HCEC 1CT (cell line): ENCODE measurements at places on chromosomes 3 and 15.

DNA sequence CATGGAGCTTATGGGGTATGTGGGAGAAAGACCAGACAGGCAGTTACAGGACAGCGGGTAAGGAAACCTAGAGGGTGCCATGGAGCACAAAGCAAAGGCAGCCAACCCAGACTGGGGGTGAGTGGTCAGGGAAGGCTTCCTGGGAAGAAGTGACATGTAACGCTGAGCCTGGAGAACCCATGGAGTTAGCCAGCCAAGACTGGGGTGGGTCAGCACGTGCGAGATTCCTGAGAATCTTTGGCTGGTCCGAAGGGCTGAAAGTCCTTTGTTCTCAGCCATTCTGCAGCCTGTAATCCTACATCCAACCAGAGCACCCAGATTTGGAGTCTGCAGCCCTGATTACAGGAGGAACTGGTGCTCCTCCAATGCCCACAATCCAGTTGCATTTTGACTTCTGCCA lies 120.1 kb upstream of the WNT5A start:
- DNase-seq: no peak

GRCh38 chr3:195253923-195254432 lies 17.0 kb downstream of the XXYLT1 start:
- DNase-seq: no peak

DNA sequence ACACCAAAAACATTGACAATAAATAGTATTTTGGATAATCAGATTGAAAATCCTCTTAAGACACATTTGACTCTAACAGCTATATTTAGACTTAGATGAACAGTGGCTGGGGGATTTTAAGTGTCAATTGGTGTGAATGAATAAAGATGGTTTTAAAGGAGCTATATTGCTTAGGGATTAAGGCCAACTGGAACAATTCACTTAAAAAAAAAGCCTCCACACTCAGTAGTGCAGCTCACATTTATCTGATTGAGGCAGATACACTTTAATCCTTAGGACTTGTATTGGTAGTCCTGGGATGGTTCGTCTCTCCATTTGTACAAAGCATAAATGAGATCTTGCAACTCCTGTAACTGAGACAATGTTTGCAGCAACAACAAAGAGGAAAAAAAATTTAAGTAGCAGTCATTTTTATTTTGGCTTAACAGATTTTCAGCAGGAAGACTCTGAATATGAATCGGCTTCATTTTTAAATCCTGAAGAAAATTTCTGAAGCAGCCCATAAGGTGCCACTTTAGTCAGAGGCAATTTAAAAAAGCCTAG lies 112.0 kb downstream of the UACA start:
- no peak for DNase-seq

GRCh38 chr3:36911990-36912804 lies 32.7 kb downstream of the TRANK1 start:
- peak; percentile 79 for DNase-seq

GRCh38 chr15:79520654-79521053 lies 88.5 kb downstream of the MINAR1 start:
- DNase-seq: no peak

GRCh38 chr3:12557473-12558100 lies 700 bp downstream of the MKRN2 start:
- DNase-seq: peak; percentile 47

GRCh38 chr3:151852074-151852811 lies 21.2 kb upstream of the SUCNR1 start:
- DNase-seq: no peak

DNA sequence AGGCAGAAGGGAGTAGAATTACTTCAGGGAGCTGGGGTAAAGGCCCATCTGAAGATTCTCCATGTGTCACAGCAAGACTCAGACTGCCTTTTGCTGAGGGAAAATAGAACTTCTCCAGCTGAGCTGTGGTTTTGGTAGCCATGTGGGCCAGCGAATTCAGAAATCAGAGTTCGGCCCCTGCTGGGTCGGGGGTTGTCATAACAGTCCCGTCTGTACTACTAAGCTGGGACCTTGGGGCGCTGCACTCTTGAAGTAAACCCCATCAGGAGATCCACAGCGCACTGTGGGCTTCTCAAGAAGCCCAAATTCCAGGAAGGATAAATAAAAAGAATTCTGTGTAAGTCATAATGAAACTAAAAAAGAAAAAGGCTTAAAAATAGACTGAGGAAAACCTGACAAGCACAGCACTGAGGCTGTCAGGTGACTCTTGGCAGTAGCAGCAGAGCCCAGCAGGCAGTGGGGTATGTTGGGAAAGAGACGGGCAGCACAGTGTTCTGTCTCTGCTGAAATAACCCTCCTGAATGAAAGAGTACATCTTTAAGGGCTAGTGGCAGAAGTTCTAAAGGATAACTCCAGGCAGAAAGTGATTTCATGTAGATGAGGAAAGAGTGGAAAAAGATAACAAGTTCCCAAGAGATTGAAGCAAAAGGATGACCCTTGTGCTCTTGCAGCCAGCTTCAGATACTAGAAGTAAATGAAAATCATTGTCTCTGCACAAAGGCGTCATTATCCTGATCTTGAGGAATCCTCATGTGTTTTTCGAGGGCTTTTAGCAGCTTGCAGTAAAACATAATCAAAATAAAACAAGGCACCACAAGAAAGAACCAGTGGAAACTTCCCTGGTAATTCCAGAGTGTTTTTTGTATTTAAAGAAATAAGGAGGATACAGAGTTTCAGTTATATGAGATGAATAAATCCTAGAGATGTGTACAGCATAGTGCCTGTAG lies 74.5 kb downstream of the RAB7A start:
- DNase-seq: no peak

- DNase-seq: no peak
Observed at GRCh38 chr15:90307661-90308060, 42.2 kb downstream of the NGRN start.

DNA sequence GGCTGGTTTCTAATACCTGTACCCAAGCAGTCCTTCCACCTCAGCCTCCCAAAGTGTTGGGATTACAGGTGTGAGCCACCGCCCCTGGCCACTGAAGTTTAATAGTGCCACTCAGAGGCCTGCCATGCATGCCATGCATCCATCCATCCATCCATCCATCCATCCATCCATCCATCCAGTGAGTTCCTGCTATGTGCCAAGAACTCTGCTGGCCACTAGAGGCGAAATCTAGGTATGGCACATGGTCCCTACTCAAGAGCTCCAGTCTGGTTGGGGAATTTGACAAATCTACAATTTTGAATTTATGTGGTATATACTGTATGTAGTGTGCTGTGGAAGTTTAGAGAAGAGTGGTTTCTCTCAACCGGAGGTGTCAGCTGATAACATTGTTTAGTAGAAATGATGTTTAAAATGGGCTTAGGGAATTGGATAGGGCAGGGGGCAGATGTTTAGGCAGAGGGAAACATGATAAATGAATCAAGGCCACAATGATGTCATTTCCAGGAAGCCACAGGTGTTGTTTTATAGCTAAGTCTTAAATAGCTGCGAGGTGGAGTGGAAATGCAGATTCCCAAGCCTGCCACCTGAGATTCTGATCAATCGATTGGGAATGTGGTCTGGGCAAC lies 384.4 kb upstream of the C2CD4B start:
- peak; percentile 51 for DNase-seq

- DNase-seq: no peak
Observed at GRCh38 chr15:72365844-72366243, 10.0 kb downstream of the HEXA start.

DNA sequence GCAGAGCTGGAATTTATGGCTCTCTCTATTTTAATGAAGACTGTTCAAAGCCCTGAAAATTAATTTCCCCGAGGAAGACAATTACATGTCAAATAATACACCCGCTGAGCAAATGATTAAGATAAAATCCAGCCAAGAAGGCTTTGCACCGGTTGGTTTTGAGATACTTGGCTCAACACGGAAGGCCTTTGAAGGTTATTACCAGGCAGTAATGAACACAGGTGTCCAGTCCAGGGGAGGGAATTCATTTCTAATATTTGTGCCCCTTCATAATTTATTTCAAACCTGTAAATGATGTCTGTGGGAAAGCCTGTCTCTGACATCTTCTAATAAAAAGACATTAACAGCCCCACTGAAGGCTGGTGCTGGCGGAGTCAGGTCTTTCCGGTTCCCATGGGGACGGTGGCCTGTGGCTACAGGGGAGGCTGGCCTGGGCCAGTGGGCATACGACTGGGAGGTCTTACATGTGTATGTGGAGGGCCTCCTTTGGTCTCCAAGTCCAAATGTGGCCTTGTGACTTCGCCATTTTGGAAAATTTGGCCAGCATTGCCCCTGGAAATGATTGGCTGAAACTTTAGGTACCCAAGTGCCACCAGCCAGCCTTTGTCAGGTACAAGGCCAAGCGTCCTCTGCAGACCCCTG lies 49.9 kb upstream of the IQSEC1 start:
- no peak for DNase-seq

- DNase-seq: peak; percentile 41
Observed at GRCh38 chr15:71748293-71748718, 62.0 kb upstream of the NR2E3 start.

DNA sequence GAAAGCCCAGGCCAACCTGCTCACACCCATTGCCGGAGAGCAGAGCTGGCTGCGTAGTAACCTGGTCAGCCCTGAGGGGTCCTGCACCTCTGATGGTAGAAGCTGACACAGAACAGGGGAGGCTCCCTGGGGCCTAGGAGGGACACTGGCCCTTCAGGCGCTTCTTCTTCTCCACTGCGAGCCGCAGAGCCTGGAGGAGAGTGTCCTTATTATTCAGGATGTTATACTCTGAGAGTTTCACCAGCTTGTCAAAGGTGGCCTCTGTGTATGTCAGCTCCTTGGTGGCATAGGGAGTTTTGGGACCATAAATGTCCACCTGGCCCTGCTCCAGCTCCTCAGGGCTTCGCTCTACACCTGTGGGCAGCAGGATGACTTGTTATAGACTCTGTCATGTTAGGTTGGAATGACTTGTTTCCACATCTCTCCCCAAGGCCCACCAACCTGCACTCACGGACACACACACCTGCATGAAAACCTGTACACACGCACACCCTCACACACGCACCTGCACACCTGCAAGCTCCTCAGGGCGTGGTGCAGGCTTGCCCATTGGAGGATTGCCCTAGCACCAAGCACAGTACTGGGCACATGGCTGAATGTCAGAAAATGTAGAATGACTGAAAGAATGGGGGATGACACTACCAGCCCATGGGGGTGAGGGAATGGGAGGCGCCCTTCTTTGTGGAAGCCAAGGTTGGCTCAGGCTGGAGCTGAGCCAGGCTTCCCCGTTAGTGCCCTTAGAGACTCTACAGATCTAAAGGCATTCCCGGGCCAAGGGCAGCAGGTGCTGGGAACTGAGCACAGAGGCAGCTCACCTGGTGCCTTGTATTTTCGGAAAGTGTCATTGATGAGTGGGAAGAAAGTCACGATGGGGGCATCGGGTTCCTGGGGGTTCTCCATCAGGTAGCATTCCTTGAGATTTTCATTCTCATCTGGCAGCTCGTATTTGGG lies 11.5 kb upstream of the EHD4 start:
- no peak for DNase-seq

DNA sequence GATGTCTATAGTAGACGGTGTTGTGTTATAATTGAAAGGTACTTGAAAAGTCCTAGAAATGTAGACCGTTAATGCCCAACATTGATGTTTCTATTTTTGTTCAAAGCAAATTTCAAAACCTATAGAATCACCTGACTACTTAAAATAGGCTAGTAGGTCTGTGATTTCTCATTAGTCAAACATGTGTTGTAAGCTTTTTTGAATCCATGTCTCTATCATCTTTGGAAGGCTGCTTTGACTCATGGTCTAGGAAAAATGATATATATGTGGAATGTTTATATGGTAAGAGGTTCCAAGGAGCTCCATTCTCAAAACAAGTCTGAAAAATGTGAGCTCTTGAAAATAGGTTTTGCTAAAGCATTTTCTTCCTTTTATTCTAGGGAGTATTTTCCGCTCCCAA lies 375.3 kb downstream of the LPP start:
- peak; percentile 58 for DNase-seq

- DNase-seq: no peak
Observed at GRCh38 chr3:52288674-52289073, 1.0 kb downstream of the GLYCTK start.

GRCh38 chr15:74960286-74960685 lies 3.7 kb upstream of the RPP25 start:
- DNase-seq: no peak

- no peak for DNase-seq
Observed at GRCh38 chr3:138066383-138066782, 49.0 kb downstream of the DZIP1L start.

- DNase-seq: no peak
Observed at GRCh38 chr15:90219421-90220141, 14.2 kb downstream of the CIB1 start.

GRCh38 chr3:14538451-14539088 lies 1.6 kb downstream of the GRIP2 start:
- no peak for DNase-seq

DNA sequence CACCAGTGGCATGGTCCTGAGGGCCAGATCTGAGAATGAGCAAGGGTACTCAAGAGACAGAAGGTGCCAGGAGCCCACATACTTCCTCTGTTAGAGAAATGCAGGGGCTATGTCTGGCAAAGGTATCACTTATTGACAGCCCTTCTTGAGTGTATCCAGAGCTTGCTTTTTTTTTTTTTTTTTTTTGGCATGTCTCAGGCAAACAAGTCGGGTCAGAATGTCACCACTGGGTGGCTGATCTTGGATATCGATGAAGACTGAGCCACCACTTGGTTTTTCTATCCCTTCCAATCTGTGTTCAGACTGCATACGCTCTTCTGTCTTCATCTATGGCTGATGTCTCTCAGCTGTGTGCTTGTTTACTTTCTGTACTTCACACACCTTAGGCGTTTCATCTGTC lies 363.4 kb upstream of the C2CD4B start:
- DNase-seq: no peak

DNA sequence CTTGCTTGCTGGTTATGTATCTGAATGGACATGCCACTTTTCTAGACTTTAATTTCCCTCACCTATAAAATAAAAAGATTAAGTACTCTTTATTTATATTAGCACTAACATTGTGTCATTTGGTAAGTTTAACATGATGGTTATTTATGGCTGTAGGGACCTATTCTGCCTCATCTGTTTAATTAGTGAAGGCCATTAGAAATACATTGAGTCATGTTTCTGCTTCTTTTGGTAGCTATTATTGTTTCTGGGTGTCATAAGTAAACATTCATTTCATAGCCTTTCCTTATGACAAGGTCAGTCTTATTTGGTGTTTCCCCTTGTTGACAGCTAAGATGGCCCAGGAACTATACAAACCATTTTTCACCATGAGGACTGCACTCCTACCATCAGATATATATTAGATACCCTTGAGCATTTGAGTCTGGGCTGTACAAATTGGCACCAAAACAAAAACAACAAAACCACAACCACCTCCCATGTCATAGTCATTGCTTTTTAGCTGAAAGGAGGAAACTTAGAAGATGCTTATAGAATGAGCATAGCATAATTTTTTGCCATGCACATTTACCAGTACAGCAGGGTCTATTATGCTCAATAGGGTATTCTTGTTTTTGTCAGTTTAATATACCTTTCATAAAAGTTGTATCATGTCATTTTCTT lies 39.3 kb downstream of the SRP14 start:
- no peak for DNase-seq

DNA sequence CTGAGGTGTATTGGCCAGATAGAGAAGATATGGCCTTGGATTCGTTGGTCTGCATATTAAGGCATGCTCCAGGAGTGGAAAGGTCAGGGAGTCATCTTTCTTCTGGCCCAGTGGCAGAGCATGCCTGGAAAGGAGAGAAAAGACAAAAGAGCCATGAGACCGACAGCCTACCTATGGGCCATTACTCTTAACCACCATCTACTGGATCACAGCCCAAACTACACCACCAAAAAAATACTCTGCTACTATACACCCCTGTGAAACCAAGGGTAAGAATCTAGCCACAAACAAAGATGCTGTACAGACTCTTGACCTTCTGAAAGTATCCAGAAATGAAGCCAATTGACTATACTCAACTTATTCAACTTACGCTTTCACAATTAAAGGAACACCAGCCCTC lies 96.1 kb upstream of the PLSCR5 start:
- DNase-seq: no peak

- DNase-seq: no peak
Observed at GRCh38 chr15:68001811-68002210, 52.3 kb upstream of the PIAS1 start.
